ENCODE measurements at places on chromosomes 7 and 10. TPM values are rescaled to one million over a fixed set of nuclear protein-coding genes. Genes with fewer than 3 reads are reported as not detected.

The H2BK1 gene
- total RNA-seq = 0.54 TPM

DNA sequence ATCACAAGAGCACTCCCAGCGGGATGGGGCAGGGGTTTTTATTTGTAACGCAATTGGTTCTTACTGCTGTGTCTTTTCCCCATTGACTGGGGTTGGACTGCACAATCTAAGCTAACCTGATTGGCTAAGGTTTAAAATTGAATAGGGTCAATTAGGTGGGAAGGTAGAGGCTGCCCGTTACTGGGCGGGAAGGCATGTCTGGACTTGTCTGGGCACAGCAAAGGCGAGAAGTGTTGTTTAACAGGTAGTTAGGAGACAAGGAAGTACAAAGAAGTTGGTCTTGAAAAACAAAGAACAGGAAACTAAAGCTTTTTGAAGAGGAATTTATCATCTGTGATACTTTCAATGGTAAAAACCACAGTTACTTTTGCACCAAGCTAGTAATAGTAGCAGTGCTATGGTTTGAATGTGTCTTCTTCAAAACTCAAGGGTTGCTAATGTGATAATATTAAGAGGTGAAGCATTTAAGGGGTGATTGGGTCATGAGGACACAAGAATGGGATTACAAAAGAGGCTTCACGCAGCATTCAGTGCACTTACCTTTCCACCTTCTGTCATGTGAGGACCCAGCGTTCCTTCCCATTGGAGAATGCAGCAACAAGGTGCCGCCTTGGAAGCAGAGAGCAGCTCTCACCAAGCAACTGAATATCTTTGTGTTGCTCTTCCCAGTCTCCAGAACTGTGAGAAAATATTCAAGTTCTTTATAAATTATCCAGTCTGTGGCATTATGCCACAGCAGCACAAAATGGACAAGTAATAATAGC is 875.5 kb upstream of the SORCS1 start:
- DNase-seq = no peak

GRCh38 chr7:2691011-2691707 is 3.2 kb downstream of the AMZ1 start:
- no peak for DNase-seq

The MACC1 gene
- 26.6 TPM for total RNA-seq

- DNase-seq = no peak
Observed at GRCh38 chr7:50714857-50715256, 67.8 kb downstream of the GRB10 start.

The SLC26A5 gene
- not detected for total RNA-seq

- no peak for DNase-seq
Observed at GRCh38 chr10:124205432-124205831, 112.0 kb upstream of the CHST15 start.

DNA sequence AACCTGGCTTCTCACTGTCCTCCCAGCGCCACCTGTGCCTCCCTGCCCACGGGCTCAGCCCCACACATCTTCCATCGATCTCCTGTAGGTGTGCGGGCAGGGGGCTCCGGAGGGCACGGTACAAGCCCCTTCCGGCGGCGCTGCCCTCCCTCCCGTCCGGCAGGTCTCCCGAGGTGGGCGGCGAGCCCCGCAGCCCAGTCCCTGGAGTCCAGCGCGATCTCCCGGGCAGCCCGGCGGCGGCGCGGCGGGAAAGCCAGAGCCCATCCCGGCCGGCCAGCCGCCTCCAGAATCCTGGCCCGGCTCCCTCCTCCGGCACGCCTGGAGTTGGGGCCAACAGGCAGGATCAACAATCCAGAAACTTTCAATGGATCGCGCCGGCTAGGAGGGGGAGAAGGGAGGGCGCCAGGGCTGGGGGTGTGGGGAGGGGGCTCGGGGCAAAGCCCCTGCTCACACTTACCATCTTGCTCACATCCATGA is 100.1 kb downstream of the HIP1 start:
- DNase-seq = no peak

The SLIT1 gene
- total RNA-seq = 0.15 TPM

DNA sequence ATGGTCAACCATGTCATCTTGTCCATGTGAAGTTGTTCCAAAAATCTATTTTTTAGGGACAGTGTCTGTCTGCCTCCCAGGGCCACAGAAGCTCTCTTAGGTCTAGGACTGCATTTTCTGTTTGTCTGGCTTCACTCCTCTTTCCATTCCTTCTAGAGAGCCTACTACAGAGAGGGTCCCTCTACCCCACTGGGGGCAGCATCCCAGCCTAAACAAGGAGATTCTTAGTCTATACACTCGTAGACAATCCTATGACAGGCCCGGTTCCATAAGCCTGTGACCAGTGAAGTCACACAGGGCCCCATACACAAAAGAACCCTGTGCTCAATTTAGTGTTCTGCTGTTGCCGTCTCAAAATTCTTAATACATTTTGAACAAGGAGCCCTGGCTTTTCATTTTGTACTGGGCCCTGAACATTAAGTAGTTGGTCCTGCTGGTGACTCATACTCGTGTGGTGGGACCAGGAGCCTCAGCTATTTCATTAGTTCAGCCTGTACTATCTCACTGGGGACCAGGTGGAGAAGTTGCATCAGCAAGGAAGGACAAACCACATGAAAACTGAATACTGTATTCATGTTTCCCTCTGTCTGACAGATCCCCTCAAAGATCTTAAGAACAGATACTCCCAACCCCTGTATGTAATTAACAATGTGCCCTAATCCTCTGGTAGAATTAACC is 23.5 kb upstream of the FAM180A start:
- no peak for DNase-seq

The XRCC2 gene
- total RNA-seq = 10.7 TPM

- DNase-seq = no peak
Observed at GRCh38 chr10:43226851-43227845, 39.7 kb downstream of the RASGEF1A start.

The TMEM139 gene
- not detected for total RNA-seq

- DNase-seq = no peak
Observed at GRCh38 chr10:75350791-75351190, 50.8 kb downstream of the ZNF503 start.

DNA sequence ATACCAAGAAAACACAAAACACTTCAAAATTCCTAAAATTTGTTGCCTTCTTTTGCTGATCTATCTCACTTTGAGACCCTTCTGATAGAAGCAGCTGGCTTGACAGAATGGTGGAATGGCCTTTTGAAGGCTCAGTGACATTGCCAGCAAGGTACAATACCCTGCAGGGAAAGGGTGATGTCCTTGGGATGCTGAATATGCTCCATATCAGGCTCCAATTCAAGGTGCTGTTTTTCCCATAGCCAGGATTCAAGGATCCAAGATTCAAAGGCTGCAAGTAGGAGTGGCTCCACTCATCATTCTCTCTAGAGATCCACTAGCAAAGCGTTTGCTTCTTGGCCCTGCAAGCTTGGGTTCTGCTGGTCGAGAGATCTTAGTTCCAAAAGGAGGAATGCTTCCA is 120.4 kb downstream of the USP6NL start:
- DNase-seq = no peak

DNA sequence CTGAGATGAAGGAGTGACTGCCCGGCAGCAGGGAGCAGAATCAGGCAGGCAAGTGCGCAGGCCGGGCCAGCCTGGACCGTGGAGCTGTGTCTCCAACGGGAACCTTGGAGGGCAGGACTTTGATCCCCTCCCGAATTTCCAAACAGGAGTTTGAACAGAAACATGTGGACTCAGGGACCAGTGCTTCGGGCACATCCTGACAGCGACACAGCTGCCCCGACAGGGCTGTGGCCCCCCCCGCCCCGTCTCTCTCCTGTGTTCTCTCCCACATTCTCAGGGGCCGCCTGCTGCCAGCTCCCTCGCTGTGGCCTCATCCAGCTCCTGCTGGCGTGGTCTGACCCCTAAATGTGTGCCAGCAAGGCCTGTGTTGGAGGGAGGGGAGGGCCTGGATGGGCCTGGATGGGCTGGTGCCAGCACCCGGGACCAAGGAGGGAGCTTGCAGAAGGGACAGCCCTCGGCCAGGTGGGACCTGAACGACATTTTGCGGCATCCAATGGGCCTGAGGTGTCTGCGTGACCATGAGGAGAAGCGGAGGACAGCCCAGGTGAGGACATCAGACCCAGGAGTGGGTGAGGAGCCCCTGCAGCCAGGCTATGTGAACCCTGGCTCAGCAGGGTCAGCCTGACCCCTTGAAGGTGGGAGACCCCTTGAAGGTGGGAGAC is 222.9 kb downstream of the DNAJB6 start:
- no peak for DNase-seq

The ZYX gene
- total RNA-seq = 90.5 TPM

- no peak for DNase-seq
Observed at GRCh38 chr7:44875241-44875640, 10.1 kb downstream of the PURB start.

The HTR7 gene
- not detected for total RNA-seq

The SFXN3 gene
- 1.0 TPM for total RNA-seq

DNA sequence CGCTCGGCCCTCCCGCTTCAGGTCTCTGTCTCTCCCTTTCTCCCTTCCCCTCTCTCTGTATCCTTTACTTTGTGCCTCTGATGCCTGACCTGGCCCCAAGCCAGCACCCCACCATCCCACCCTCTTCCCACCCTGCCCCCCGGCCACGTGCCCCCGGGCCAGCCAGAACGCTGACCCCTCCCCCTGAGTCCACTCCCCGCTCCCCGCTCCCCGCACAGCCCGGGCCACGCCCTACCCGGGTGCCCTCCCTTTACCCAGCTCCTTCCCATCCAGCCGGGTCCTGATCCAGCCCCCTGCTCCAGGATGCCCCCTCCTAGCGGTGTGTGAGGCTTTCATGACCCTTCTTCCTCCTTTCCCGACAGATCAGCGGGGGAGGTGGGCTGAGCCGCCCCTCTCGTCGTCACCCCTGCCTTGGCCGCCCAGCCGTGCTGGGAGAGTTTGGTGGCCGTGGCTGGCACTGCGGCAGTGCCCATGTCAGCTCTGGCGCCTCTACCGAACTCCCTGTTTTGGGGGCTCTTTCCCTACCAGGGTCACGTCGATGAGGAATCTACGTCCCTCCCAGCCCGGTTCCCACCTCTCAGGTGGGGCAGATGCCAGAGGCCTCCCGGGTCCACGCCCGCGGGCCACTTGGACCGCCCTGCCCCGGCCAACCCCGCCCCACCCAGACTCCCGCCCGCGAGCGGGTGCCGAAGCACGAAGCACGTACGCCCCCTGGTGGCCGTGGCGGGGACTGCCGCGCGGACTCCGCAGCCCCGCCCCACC is 127.4 kb downstream of the UBE2H start:
- no peak for DNase-seq

GRCh38 chr7:151249732-151250072 is 1.2 kb upstream of the SMARCD3 start:
- DNase-seq = no peak

GRCh38 chr7:107201795-107202450 is 33.1 kb downstream of the HBP1 start:
- no peak for DNase-seq

- DNase-seq = no peak
Observed at GRCh38 chr7:81949306-81949705, 179.5 kb upstream of the HGF start.

The NOBOX gene
- total RNA-seq = not detected

DNA sequence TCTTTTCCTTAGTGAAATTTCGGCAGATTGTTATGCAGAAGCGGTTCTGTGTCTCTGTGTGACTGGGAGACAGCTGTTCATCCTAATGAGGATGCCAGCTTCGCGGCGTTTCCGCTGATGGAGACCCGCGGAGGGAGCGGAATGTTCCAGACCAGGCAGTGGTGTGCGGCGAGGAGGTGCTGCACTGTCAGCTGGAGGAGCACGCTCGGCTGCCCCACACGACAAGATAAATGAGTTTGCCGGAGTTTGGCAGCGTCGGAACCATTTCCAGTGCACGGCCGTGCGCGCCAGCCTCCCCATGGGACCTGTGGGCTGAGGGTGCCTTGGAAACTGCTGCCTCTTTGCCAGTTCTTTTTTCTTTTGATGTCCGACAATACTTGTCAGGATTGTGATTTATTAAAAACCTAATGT is 64.6 kb downstream of the WDR37 start:
- DNase-seq = no peak

The TMEM254 gene
- total RNA-seq = 8.2 TPM

GRCh38 chr7:13981070-13981469 is 8.4 kb downstream of the ETV1 start:
- no peak for DNase-seq

The PDZD7 gene
- not detected for total RNA-seq

GRCh38 chr7:44634839-44635591 is 28.6 kb downstream of the OGDH start:
- DNase-seq = no peak

The GPER1 gene
- total RNA-seq = 7.7 TPM

GRCh38 chr7:154347700-154348266 is 295.6 kb downstream of the DPP6 start:
- DNase-seq = no peak

GRCh38 chr7:69603937-69604494 is 5.7 kb downstream of the AUTS2 start:
- DNase-seq = peak; percentile 53

- no peak for DNase-seq
Observed at GRCh38 chr7:127390186-127390816, 2.2 kb downstream of the ZNF800 start.

The CYP3A5 gene
- 0.27 TPM for total RNA-seq

The TUBAL3 gene
- total RNA-seq = not detected

GRCh38 chr7:32215697-32216096 is 145.5 kb upstream of the PDE1C start:
- no peak for DNase-seq

DNA sequence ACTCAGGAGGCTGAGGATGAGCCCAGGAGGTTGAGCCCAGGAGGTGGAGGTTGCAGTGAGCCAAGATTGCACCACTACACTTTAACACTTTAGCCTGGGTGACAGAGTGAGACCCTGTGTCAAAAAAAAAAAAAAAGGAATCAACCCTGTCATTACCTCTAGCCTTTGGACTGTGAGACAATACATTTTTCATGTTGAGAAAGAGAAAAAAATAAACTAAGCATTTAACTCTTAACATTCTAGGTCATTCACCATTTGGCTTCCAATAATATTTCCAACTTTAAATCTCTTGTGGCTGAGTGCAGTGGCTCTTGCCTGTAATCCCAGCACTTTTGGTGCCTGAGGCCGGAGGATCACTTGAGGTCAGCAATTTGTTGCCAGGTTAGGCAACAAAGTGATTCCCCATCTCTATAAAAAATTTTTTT is 41.9 kb upstream of the TPST1 start:
- no peak for DNase-seq

The CTNNA3 gene
- total RNA-seq = 0.13 TPM

The PLAU gene
- total RNA-seq = 15.2 TPM

All from GM12878 (cell line).